Fibroblast of lung (primary cell): ENCODE measurements at places on chromosomes 3 and 15.
A peak's percentile ranks its signal among the peaks of the same experiment; 100 is the strongest.

GRCh38 chr15:89085289-89085926 lies 2.8 kb upstream of the ABHD2 start:
- no peak for DNase-seq

GRCh38 chr3:32009101-32009500 lies 27.6 kb downstream of the ZNF860 start:
- DNase-seq: no peak

DNA sequence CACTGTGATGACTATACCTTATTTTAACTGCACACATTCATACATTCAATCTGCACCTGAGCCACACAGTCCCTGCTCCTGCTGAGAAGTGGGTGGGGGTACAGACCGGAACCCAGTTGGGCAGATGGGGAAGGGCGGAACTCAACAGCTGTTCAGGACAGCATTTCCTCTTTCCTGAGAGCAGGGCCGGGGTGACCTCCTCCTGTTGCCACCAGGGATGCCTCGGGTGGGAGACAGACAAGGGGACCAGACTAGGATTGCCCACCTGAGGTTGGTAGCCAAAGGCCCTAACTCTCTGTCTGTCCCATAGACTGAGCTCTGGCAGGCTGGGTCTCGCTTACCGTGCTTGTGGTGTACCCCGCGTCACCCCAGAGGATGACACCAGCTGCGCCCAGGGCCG lies 3.9 kb downstream of the HYAL2 start:
- no peak for DNase-seq

- peak; percentile 31 for DNase-seq
Measured at GRCh38 chr15:45126535-45127158, 3.0 kb downstream of the DUOXA1 start.

DNA sequence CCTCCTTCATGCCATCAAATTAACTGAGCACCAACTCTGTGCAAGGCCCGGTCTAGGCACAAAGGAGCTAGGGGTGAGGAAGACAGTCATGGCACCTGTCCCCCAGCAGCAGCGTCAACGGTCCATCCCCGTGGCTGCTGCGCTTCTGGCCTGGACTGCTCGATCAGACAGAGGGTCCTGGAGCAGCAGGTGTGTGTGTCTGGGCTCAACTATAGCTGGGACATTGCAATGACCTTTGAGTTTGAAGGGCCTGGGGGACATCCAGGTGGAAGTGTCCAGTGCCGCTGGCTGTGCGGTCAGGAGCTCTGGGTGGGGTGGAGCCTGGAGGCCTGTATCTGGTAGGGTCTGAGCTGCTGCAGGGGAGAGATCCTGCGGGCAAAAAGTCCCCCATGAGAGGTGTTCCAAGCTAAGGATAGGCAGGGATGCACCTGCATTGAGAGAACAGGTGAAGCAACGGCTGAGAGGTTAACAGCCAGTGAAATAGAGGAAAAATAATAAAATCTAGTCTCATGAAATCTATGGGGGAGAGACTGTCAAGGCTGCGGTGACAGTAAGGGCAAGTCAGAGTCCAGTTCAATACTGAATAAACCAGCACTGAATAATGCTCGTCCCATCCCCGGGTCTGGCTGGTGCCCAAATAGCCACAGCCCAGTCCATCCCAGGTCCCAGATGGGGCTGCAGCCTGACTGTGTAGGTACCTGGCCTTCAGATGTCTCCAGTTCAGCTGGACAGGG lies 25.4 kb upstream of the SLC41A3 start:
- DNase-seq: no peak

DNA sequence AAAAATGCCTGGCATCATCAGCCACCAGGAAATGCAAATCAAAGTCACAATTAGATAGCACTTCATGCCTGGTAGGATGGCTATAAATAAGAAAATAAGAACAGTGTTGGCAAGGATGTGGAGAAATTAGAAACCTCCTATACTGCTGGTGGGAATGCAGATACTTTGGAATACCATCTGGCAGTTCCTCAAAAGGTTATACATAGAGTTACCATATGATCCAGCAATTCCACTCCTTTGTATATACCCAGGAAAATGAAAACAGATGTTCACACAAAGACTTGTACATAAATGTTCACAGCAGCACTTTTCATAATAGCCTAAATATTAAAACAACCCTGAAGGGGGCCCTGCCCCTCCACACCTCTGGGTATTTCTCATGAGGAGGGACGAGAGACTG lies 13.7 kb downstream of the ACSBG1 start:
- peak; percentile 30 for DNase-seq

GRCh38 chr15:40772014-40772413 lies 2.2 kb downstream of the C15orf62 start:
- no peak for DNase-seq

GRCh38 chr3:143506190-143506589 lies 342.1 kb downstream of the SLC9A9 start:
- no peak for DNase-seq

GRCh38 chr15:95883064-95883463 lies 447.4 kb upstream of the NR2F2 start:
- no peak for DNase-seq

DNA sequence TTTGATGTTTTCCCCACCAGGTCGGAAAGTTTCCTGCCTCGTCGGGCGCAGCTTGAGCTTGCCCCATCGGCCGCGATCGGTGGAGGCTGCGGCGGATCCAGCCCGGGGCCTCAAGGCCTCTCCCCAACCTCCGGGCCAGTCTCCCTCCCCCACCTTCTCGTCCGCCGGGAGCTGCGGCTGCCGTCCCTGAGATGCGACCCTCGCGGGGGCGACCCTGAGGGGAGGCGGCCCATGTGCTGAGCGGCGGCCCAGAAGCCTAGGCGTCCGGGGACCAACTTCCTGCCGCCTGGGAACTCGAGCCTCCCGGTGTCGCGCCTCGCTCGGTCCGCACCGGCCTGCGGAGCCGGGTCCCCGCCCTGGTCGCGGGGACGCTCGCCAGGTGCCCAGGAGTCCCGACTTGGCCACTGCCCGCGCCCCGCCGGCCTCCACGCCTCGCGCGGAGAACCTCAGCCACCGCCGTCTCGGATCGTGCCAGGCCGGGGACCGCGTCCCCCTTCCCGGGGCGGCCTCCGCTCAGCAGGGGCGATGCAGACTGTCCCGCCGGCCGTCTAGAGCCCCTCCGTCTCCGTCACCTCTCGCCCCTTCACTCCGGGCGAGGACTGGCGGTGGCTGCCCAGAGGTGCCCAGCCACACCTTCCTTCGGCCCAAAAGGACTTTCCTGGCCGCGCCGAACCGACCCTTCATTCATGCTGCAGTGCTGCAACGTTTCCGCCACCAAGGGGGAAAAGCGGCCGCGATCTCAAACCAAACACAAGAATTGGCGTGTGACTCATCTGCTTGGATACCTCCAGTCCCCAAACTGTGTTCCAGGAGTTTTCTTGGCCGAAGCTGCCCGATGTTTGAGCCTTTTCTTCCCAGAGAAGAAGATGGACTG lies 656 bp downstream of the SLMAP start:
- DNase-seq: peak; percentile 74

GRCh38 chr15:26521691-26522198 lies 251.1 kb downstream of the GABRB3 start:
- no peak for DNase-seq

DNA sequence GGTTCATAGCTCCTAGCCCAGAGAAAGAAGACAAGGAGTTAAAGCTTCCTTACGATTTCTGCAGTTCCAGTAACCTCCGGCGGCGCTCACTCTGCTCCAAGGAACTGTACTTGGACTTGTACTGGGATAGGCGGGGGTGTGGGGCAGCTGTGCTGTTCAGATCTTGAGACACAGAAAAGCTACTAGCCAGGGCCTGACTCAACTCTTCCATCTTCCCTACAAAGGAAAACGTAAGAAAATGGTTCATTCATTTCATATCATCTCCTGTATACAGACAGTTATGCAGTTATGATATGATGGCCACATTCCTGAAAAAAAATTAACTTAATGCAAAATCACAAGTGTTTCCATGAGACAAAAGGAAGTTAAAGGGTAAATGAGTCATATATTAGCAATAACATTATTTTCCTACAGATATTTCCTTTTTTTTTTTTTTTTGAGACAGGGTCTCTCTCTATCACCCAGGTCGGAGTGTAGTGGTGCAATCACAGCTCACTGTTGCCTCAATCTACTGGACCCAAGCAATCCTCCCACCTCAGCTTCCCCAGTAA lies 4.6 kb downstream of the SNUPN start:
- peak; percentile 95 for DNase-seq

- DNase-seq: no peak
Measured at GRCh38 chr15:34314491-34315490, 22.8 kb downstream of the SLC12A6 start.

- no peak for DNase-seq
Measured at GRCh38 chr15:101710806-101711205, 13.5 kb downstream of the TARS3 start.

DNA sequence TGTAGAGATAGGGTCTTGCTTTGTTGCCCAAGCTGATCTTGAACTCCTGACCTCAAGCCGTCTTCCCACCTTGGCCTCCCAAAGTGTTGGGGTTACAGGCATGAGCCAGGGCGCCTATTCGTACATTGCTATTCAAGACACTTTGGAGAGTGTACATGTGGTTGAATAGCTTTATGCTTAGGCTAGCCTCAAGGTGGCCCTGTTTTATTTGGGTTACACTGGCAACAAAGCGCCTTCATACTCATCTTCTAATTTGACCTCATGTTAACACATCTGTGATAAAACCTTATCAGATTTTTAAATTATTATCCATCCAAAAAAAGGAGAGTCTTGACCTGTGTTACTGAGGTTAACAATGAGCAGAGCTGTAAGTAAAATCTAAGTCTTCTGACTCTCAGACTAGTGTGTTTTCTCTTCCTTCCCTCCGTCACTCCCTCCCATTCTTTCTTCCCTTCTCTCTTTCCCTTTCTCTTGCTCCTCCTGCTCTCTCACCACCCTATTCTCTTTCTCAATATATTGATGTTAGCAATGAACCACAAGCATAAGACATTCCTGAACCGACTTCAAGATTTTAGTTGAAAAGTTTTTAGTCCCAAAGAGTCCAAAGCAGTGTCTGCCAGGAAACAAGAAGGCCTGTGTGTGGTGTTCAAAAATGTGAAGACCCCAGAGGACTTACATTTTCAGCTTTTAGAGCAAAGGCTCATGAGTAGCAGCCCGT lies 603.7 kb upstream of the CFAP20DC start:
- DNase-seq: no peak

DNA sequence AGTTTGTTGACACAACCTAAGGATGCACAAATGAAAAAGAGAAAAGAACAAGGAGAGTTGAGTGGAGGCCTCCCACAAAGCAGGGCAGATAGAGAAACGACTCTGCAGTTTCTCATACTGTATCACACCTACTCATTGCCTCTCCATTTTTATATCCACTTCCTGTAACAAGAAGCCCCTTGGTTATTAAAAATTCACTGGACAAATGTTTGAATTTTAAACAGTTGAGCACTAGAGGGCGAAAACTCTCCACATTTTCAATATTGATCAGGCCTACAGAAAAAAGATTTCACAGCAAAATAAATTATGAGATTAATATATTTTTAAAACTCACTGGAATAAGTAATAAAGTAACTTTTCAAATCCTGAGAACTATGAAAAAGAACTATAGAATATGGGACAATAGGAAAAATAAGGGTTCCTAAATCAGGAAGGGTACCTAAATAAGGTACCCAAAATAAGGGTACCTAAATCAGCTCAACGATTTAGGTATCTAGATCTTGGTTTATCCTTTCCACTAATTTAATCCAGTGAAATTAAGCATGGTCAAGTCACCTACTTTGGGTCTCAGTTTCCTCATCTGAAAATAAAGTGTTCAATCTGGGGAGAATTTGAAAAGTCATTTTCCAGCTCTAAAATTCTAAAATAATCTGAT lies 47.0 kb upstream of the PPIB start:
- DNase-seq: peak; percentile 74

- no peak for DNase-seq
Measured at GRCh38 chr3:13040361-13041074, 32.7 kb downstream of the IQSEC1 start.
